HFFc6 (cell line): ENCODE measurements at places on chromosomes 6 and 20.

DNA sequence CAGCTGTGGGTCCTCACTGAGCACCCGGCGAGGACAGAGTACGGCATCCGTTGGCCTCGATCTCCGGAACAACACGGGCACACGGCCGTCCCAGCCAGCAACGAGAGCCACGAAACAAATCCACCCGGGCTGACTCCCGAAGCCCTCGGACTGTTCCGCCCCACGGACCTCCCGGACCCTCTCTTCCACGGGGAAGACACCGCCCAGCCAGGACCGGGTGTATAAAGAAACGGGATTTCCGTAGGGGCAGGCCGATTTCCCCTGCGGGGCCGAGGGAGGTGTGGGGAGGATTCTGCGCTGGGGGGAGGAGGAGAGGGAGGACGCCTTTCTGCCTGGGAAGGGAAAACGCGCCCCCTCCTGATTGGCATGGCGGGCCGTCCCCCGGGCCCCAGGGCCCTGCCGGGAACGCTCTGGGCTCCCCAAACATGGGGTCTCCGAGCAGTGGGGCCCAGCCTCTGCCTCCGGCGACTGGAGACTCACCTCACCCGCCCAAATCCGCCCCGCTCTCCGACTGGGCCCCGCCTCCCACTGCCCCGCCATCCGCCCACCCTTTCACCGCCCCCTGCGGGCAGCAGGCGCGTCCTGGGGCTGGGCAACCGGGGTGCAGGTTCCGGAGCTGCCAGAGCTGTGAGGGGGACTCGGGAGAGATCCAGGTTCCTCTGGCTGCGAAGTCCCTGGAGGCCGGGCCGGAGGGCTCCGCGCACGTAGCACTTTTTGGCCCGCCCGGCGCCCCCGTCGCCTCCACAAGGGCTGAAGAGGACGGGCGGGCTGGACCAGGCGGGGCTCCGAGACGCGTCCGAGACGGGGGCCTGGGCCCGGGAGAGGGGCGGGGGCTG lies 679 bp upstream of the PPDPF start:
- DNase-seq = peak; percentile 18

DNA sequence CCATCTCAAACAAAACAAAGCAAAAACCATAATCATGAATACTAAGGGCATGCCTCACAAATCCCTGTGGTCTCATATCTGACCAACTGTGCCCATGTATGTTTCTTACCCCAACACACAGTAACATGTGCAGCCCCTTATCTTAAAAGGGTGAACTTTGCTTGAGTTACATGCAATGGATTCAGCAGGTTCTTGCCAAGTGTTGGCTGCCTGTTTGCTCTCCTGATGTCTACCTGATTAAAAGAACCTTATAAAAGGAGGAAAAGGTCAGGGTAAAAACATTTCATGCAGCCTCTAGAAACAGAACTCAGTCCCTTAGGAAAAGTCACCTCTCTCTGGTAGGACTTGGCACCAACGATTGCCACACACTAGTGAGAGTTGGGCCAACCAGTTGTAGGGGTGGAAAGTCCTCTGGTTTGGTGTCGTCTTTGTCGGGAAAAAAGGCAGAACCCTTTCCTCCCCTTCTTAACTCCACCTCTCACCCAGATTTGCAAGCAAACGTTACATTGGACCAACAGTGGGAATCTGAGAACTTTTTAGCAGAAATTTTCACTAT lies 14.0 kb upstream of the LRRN4 start:
- DNase-seq = no peak

DNA sequence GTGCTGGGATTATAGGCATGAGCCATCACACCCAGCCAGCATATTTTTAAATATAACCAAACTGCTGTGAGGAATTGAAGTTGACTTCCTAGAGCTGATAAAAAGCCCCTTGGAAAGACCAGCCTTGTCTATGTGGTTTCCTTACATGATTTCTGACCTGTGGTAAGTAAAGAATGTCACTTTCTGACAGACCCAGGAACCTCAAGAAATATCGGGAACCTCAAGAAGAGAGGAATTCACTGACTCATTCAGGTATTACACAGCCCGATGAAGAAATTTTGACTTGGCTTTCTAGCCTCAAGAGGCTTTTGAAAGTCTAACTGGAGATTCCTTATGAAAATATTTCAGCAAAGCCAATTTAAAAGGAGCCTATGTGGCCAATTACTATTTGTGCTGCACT lies 71.8 kb downstream of the FOXF2 start:
- peak; percentile 11 for DNase-seq

- no peak for DNase-seq
Measured at GRCh38 chr6:30311671-30312070, 15.1 kb upstream of the TRIM39 start.

DNA sequence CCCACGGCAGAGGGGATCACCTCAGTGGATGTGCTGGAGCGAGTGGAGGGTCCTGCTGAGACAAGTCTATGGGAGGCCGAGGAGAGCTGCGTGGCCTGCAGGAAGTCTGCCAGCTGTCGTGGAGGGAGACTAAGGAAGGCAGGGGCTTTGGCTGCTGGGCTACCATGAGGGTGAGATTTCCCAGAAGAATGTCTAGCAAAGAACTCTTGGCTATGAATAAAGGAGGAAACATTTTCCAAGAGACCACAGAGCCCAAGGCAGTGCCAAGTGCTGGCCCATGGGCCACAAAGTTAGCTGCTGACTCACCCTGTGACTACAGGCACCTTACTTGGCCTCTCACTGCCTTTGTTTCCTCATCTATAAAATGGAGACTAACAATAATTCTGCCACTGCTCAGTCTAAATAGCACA lies 73.4 kb downstream of the PRDM1 start:
- peak; percentile 93 for DNase-seq

GRCh38 chr6:36852481-36853147 lies 13.4 kb upstream of the CPNE5 start:
- DNase-seq = peak; percentile 86

DNA sequence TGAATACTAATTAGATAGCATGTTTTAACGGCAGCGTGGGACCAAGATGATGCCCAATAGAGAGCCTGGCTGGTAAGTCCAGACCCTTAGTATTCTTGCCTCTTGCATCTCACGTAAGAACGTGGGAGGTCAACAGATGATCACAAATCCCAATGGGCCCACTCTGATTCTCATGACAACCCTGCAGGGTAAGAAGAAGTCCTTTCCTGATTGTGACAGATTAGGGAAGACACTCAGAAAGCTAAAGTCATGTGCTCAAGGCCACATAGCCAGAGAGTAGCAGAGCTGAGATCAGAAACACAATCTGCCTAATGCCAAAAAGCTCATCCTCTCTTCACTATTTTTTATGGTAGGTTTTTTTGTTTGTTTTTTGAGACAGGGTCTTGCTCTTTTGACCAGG lies 103.8 kb downstream of the RALGAPA2 start:
- DNase-seq = no peak

GRCh38 chr6:54813892-54814291 lies 32.7 kb upstream of the FAM83B start:
- no peak for DNase-seq

DNA sequence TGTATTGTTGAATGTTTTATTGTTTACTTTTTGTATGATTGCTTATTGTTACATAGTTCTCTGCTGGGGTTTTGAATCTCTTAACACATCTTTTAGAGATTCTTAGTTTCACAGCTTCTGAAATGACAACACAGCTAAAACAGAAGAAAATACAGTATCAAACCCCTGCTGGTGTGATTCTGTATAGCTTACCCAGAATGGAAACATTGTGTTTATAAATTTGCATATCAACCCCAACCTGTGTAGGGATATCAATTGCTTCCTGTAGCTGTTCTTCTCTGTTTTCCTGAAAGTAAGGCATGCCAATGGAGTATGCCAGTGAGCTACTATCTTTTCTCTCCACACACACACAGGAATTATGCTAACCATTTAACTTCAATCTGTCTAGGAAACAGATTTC lies 64.3 kb upstream of the ID4 start:
- no peak for DNase-seq

DNA sequence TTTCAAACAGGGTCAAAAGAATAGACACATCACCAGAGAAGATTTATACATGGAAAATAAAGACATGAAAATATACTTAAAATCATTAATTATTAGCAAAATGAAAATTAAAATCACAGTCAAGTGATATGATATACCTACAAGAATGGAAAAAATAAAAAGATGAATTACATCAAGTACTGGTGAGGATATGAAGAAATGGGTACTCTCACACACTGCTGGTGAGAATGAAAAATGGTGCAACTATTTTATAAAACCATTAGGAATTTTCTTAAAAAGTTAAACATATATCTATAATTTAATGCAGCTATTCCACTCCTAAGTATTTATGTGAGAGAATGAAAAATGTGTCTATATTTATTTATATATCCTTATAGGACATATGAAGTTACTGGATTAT lies 136.3 kb upstream of the GRIK2 start:
- DNase-seq = no peak

- DNase-seq = no peak
Measured at GRCh38 chr6:148768646-148769270, 21.9 kb downstream of the UST start.

DNA sequence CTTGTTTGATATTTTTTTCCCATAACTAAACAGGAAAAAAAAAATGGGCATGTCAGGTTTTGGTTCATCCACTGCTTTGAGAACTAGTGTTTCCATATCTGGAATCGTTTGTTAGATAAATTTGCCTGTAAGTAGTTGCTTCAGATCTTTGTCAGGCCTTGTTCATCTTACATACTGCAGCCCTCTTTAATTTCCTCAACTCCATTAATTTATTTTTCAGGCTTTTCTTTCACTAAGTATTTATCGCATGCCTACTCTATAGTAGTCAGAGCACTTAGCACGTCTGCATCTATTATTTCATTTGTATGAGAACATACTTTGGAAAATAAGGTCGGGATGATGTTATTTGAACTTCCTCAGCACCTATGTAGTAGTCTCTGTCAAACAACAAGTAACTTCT lies 80.9 kb downstream of the CAP2 start:
- DNase-seq = no peak

GRCh38 chr6:119333707-119334295 lies 15.8 kb downstream of the MAN1A1 start:
- DNase-seq = no peak

GRCh38 chr6:129713806-129714333 lies 3.9 kb upstream of the ARHGAP18 start:
- no peak for DNase-seq

DNA sequence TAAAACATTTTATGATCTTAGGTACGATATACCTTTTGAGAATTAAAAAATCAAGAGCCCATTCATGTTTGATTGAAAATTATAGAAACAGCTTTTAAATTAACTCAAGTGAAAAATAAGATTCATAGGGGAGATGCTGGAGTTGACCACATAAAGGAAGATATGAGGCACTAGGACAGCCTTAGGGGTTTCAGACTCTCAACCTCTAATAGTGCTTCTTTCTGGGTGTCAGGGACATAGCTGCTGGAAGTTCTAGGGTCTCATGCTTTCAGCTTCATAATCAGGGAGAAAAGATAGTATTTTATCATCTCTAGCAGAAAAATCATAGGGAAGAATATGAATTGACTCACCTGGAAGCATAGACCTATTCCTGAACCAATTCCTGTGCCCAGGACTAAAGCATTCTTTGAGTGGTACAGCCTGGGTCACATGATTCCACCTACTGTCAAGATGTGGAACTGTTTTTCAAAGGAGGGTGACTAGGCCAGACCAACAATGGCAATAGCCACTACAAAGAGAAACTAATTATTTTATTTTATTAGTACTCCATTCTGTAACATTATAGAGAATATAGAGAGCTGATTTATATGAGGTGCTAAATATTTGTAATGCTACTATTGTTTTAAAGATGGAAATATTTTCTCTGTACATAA lies 27.8 kb upstream of the CENPW start:
- DNase-seq = peak; percentile 7

- peak; percentile 40 for DNase-seq
Measured at GRCh38 chr20:33791959-33792597, 19.1 kb upstream of the CHMP4B start.

DNA sequence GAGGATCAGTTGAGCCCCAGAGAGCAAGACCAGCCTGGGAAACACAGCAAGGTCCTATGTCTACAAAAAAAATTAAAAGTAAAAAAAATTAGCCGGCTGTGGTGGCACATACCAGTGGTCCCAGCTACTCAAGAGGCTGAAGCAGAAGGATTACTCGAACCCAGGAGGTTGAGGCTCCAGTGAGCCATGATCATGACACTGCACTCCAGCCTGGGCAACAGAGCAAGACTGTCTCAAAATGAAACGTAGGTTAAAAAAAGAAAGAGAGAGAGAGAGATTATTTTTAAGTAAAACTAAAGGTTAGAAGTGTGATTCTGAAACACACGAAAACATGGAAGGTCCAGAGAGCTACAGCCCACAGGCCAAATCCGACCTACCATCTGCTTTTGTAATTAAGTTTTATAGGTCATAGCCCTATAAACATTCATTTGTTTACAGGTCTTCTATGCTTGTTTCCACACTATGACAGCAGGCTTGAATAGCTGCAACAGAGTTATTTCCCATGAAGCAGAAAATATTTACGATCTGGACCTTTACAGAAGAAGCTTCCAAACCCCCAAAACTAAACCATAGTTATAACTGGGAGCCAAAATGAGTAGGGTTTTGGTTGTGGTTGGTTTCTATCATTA lies 279.7 kb downstream of the GMDS start:
- no peak for DNase-seq

DNA sequence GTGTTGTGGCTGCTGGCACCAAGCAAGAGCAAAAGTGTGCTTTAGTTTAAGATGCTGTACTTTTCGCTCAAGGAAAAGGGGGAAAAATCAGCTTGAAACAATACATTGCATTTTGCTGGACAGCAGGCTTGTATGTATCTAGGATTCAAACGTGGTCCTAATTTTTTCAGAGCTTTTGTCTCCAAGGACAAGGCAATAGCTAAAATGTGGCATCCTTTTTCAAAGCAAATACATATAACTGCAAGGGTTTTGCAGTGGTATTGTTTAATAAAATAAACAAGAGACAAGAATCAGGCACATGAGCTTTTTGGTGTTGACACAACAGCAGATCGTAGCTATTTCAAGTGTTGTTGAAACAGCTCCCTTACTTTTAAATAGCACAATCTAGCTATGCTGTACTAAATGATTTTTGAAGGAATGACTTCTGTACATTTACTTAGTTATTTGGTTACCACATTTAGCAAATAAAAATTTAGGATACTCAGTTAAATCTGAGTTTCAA lies 137.0 kb upstream of the HEY2 start:
- DNase-seq = no peak

DNA sequence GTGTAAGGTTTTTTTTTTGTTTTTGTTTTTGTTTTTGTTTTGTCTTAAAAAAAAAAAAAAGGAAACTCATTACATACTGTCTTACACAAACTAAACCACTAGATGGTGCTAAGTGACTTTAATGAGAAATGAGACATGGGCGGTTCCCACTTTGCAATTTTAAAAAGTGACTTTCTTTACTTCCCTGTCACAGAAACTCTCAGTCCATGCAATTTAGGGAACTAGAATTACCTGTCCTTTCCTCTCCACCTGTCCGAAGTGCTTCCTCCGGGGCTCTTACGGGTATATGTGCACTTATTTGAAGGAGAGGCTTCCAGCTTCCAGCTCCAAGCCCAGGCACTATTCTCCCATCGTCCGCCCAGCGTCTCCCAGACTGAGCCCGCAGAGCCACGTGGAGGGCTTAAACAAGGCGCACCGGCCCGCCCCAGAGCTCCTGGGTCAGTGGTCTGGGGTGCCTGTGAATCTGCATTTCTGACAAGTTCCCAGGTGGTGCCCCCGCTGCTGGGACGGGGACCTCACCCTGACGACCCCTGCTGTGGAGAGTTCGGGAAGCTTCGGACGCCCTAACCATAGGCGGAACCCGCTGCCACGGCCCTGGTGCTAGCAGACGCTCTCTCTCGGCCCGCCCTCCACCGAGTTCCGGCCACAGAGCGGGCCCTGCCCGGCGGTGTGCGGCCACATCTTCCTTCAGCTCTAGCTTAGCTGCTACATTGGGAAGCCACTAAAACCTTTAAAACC lies 26.1 kb downstream of the BFSP1 start:
- peak; percentile 43 for DNase-seq

- no peak for DNase-seq
Measured at GRCh38 chr6:104182811-104183210, 676.9 kb downstream of the HACE1 start.
